ENCODE measurements at places on chromosomes 2 and 18.

DNA sequence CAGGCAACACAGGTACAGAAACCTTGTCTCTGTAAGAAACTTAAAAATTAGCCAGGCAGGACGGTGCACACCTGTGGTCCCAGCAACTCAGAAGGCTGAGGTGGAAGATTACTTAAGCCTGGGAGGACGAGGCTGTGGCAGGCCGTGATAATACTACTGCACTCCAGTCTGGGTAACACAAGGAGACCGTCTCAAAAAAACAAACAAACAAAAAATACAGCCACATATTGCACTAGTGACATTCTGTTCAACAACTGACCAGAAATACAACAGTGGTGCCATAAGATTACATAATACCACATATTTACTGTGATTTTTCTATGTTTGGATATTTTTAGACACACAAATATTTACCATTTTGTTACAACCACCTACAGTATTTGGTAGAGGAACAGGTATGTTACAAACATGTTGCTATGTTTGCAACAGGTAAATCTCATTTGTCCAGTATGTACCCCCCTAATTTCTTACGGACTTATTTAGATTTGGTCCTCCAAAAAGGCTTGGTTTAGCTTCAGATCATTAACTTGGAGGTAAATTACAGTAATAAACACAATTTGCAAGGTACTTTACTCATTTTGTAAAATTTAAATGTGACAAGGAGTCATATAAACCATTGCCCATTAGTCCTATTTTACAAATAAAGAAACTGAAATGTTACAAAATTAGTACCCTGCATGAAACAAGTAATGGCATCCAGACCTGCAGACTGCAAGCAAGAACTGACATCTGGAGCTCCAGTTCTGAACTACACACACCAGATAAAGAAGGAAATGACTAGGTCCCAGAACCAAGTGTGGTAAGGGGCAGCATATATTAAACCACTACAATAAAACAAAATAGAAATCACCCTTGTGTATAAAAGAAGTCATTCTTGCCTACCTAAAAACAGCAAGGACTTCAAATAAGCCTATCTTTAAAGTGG is 36.8 kb downstream of the TRIP12 start:
- DNase-seq, result no peak

DNA sequence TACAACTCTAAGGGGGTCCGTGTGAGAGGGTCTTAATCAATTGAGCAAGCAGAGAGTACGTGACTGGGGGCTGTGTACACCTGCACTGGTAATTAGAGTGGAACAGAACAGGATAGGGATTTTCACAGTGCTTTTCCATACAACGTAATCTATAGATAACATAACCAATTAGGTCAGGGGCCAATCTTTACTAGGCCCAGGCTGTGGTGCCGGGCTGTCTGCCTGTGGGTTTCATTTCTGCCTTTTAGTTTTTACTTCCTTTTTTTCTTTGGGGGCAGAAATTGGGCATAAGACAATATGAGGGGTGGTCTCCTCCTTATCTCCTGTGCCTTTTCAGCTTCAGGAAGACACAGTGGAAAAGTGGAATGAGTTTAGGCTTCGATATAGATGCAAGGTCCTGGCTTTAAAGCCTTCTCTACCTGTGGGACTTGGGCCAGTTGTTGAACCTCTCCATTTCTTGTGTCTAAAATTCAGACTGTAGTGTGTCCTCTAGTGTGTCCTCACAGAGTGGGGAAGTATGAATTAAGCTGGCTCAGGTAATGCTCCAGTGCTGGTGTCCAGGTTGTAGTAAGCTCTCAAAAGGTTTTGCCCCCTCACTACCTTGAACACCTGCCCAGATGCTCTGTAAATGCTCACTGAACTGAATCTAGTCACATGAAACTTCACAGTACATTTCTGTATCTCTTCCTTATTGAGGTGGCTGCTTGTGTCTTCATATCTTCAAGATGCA is 422.8 kb downstream of the SETBP1 start:
- no peak for DNase-seq

- DNase-seq, result no peak
These were observed 311.2 kb downstream of the CMPK2 start for GRCh38 chr2:6554466-6554865.

DNA sequence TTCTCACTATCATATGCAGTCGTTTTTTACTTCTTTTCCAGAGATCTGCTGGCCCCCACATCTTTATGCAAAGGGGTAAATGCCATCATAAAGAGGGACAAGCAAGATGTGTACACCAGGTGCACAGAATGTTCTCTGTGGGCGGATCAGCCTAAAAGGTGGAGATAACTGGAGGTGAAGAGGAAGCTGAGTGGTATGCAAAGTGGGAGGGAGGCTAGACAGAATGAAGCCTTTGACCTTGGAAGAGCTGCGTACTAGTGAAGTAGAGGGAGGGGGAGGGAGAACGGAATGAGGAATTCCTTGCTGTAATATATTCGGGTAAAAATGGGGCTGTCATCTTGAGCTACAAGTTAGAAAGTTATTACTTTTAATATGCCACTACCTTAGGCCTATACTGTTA is 287.5 kb upstream of the VRK2 start:
- no peak for DNase-seq

DNA sequence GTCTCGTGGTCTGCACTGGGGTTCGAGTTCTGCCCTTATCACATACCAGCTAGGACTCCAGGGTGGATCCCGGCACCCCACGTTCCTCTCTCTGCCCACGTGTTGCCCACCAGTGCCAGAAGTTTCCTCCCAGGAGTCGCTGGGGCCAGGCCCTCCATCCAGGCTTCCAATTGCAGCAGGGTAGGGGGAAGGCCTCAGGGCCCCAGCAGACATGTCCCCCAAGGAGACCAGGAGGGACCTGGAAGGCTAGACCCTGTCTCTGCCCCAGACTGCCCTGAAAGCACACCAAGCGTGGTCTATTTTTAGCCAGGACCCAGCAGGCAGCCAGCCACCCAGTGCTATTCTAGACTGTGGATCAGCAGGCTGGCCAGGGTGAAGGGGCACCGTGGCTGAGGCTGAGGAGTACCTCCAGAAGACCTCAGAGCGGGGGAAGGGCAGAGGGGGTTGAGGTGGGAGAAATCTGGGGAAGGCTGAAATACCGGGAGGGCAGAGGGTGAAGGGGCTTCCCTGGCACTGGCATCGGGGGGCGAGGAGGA is 18.8 kb upstream of the TNS1 start:
- DNase-seq, result no peak

DNA sequence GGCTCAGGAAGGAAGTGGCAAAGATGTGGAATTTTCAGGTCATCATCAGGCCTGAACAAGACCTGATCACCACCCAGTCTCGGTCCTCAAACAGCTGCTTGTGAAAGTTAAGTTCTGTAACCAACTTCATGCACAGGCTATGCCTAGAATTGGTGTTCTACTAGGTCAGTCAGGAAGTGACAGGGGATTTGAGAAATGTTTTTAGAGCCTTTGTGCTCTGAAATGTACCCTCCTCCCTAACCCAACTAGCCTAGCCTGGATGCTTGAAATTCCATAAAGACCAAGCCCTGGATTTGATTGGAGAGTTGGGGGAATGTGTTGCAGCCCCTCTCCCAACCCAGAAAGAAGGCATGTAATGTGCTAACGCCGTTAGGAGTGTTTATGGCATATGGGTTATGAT is 63.3 kb downstream of the TGOLN2 start:
- DNase-seq, result peak; percentile 92

DNA sequence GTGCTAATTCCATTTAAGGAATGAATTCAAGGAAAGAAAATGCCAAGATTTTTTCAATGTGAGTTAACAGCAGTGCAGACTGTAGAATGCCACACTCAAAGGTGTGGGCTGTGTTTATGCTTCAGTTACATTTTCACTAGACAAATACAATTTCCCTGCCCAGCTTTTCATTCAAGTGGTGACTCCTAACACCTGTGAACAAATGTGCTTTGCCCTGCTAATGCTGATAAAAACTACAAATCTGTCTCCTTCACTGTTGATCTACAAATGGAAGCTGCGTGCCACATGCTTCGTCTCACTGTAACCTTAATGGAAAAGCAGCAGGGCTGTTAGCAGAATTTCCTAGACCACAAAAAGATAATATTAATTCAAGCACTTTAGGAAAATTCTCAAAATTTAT is 19.8 kb upstream of the TCF4 start:
- no peak for DNase-seq

DNA sequence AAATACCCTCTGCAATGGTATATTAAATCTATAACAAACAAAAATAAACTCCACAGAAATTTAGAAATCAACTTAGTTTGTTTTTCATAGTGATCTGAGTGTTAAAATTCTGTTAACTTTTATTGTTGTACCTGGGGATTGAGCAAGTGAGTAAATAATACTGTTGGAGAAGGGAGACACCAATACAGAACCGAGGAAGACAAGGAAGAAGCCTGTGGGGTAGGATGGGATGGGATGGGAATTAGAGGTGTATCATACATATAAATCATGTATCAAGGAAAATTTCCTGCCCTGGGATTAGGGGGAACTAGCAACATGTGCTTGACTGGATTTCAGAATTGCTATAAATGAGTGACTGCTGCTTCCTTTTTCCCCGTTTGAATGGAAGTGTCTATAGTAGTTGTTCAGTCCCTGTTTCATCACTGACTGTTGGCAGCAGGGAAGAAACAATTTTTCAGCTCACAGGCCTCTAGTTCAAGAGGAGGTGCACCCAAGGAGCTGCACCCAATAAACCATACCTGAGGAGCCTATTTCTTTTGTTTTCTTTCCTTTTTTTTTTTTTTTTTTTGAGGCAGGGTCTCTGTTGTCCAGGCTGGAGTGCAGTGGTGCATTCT is 53.1 kb downstream of the SP110 start:
- DNase-seq, result no peak

DNA sequence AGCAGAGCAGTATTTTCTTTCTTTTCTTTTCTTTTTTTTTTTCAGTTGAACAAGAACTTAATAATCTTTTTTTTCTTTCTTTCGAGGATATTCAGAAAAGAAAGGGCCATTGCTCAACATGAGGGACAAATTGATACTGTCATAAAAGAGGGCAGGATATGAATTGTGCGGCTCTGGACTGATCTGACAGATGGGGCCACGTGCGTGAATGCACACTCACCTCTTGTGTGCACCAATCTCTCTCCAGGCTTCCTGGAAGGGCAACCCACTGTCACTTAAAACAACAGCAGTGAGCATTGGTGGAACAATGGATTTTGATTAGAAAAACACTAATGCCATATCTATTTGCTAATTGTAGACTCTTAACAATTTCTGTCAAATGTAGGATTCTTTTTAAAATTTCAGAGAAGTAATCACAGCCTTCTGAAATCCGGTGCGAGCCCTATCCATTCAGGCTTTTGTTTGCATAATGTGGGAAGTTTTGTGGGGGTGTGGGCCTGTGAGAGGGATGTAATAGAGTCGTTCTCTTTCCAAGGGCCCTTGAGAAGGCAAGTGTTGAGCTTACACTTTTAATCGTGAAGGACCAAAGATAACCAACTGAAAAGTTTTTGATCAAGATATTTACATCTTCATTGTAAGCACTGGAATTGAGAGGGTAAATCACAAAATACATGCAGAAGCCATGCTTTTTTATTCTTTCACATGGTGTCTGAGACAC is 298.8 kb downstream of the SP3 start:
- DNase-seq, result no peak

DNA sequence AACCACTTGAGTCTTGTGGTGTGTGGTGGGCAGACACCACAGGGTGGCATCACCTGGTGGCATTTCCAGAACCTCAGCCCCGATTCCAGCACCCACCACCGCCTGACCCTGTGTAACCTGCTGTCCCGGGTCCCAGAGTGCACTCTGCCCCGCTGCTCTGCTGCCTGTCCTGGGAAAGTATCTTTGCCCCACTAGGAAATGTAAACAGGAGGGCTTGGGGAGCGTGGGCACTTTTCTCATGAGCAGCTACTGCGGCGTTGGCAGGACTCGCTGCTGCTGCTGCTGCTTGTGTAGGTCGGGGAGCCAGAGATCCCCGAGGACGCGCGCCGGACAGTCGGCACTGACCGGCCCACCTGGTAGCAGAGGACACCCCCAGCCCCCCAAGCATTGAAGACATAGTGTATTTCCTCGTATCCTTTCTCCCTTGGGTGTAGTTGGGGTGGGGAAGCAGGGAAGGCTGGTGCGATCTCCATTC is 13.4 kb downstream of the DTYMK start:
- DNase-seq, result no peak

DNA sequence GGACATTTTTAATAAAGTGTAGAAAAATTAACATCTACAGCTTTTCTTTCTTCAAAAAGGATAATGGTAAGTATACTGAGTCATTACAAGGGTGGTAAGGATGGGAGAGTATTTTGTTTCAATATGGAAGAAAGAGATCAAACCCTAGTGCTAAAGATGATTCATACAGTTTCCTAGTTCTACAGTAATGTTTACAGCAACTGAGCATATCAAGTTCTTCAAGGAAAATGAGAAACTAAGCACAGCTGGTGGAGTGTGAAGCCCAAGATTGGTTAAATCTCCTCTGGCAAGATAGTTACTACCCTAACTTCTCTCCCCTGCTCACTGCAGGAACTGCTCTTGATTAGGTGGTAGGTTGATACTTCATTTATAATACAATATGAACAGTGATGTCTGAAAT is 467.5 kb downstream of the XIRP2 start:
- no peak for DNase-seq

Data from fibroblast of skin of right quadriceps (primary cell).